ENCODE measurements at places on chromosomes 2 and 18.

DNA sequence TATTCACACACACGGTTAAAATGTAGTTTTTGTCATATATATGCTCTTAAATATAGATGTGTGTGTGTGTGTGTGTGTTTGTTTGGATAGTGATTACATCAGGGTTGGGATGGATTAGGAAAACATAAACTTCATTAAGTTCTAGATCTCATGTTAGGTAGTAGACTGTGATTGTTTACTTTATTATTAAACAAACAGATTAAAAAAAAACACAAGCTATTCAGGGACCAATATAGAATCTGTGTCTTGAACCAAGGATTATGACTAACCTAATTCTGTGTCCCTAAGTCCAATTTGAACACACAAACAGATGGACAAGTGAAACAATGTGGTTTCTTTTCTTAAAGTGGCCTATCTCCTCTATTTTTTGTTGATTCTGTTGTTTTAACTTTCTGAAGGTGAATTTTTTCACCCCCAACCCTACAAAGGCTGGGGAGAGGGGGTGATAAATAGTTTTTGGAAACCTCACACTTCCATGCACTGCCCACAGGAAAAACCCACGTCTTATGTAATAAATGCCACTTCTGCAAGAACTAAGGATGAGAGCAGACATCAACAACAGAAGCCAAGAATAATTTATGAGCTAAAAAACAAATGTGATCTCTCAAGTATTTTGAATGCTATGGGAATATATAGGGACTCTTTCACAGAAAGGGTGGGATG, 40.7 kb downstream of the IL1R2 start:
- no peak for DNase-seq

DNA sequence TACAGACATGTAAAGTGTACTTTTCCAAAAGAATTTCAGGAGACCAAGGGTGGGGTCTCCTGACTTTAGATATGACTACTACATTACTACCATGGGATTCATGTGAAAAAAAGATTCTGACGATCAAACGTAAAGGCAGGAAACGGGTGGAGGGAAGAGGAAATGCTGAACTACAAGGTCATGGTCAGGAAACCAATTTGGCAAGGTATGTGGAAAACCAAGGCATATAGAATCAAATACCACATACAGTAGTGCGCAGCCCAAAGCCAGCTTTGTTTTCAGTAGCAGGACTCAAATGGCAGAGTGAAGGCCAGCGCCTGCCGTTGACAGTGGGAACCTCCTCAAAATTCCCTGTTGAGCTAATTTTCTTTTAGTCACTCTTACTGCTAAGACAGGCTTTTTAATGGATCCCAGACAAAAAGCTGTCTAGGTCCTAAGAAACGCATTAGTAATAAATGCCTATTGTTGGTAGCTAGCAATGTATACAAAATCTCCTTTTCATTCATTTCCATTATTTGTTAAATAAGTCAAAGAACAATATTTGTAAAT, 57.6 kb upstream of the SERTAD2 start:
- no peak for DNase-seq

DNA sequence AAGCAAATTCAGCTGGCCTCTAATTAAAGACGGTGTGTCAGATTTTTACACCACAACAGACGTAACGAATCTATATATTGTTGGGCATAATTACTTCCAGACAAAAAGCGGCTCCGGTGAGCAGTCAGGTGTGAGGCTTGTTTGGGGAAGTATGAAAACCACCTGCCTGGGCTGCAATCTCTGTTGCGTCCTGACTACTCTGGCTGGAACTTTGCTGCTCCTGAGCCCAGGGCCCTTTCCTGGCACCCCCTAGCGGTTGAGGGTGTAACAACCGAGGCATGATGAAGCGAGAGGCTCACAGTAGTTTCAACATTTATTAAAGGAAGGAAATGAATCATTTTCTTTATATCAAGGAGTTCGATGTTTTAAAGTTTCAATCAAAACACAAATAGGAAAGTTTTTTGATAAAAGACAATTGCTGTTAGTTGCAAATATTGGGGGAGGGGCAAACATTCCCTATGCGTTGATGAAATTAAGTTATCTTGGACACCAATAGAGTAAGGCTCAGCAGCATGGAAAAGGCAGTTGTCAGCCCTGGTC, 10.6 kb upstream of the ITGB6 start:
- DNase-seq: peak; percentile 55

GRCh38 chr2:2164326-2164917, 166.7 kb downstream of the MYT1L start:
- no peak for DNase-seq

GRCh38 chr2:26442707-26443106, 35.2 kb downstream of the OTOF start:
- DNase-seq: no peak

GRCh38 chr2:26640331-26640745, 828 bp downstream of the CIB4 start:
- no peak for DNase-seq

DNA sequence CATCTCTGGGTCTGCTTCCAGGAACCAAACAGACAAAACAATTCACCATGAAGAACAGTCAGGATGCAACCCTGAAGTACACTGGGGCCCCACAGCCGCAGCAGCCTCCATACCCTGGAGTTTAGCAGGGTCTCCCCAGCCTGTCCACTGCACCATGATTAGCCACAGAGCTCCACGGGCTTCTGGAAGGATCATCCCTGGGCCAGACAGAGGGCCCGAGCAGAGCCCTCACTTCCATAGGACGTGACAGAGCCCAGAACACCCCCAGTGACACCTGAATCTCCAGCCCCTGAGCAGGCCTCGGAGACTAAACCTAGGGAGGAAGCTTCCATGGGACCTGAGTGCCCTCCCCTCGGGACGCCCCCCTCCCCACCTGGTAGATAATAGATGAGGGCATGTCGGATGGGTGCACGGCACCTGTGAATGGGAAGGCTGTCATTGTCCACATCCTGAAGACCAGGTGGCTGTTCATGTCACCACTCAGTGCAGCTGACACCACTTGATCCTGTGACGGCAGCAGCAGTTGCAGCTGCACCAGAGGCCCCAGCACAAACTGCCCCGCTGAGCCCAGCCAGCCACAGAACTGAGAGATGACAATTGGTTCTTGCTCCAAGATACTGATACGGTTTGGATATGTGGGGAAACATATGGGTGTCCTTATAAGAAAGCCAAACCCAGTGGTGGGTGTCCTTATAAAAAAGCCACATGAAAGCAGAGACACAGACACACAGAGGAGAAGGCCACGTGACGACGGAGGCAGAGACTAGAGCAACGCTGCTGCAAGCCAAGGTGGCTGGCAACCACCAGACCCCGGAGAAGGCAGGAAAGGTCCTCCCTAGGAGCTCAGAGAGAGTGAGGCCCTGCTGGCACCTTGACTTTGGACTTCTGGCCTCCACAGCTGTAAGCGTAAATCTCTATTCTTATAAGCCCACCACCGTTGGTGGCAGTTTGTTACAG, 23.2 kb downstream of the KIF1A start:
- no peak for DNase-seq

DNA sequence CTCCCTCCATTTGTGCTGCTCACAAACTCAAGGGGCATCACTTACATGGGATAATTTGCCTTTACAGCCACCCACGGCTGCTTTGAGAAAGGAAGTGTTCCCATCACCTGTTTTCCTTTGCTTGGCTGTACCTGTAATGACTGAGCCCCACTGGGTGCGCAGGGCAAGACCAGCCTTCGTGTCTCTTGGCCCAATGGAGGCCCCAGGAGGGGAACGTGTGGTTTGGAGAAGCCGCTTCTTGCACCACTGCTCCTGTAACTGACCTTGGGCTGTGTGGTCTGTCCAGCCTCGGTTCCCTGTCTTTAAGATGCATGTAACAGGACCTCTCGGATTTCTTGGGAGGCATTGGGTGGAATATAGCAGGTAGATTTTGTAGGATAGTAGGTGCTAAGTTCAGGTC, 41.1 kb downstream of the LDLRAD4 start:
- DNase-seq: no peak

- DNase-seq: no peak
These were observed 112.2 kb upstream of the TTC39C start for GRCh38 chr18:23902396-23902795.

DNA sequence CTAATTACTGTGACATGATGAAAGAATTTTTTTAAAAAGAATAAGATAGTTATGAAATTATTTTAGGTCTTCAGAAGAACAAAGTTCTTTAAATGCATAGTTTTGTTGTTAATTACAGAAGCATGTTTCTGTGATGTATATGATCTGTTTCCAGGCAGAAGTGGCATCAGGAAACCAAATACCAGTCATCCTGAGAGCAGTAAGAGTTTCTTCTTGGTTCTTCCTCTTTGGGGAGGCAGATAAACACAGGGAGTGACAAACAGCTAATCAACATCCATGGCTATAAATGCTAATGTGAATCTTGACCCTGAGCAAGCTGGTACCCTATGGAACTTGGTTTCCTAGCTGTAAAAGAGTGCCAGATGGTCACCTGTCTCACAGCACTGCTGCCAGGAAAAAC, 29.2 kb downstream of the WIPF1 start:
- DNase-seq: no peak

- no peak for DNase-seq
These were observed 16.6 kb downstream of the HJURP start for GRCh38 chr2:233837694-233838229.

GRCh38 chr2:168343586-168343985, 96.2 kb upstream of the STK39 start:
- DNase-seq: no peak

DNA sequence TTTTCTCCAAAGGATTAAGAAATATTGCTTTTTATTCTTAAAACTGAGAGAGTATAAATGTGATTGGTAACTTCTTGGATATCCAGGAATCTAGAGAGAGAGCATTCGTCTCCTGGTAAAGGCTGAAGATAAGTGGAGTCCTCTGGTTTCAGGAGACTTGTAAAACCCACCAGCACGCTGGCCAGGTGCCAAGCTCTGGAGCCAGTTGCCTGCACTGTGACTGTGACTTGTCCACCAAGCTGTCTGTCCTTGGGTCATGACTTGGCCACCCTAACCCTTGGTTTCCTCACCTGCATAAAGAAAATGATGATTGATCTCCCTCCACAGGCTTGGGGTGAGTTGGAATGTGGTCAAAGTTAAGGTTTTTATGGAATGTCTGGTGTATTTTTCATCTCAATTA, 185.4 kb upstream of the NCKAP5 start:
- no peak for DNase-seq

DNA sequence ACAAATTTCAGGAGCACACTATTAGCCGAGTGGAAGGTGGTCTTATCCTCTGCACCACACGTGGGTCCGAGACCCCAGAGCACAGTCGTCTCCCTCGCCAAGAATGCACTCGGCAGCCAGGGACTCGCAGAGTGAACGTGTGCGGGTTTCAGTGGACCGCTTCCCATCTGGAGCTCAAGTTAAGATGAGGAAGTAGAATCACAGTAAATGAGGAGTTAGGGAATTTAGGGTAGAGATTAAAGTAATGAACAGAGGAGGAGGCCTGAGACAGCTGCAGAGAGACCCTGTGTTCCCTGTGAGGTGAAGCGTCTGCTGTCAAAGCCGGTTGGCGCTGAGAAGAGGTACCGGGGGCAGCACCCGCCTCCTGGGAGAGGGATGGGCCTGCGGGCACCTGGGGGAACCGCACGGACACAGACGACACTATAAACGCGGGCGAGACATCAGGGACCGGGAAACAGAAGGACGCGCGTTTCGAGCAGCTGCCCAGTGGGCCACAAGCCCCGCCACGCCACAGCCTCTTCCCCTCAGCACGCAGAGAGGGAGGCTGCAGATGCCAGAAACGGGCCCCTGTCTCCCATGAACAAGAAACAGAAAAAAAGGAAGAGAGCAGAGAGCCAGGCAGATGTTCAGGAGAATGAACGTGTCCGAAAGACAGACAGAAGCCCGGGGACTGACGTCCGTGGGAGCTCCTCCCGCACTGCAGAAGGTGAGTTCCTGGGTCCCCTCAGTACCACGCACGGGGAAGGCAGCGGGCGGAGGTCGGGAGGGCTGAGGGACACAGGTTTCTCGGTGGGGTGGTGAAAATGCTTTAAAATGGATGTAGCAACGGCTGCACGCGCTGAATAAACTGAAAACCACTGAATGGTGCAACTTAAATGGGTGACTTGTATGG, 5.4 kb upstream of the KCNG2 start:
- no peak for DNase-seq

DNA sequence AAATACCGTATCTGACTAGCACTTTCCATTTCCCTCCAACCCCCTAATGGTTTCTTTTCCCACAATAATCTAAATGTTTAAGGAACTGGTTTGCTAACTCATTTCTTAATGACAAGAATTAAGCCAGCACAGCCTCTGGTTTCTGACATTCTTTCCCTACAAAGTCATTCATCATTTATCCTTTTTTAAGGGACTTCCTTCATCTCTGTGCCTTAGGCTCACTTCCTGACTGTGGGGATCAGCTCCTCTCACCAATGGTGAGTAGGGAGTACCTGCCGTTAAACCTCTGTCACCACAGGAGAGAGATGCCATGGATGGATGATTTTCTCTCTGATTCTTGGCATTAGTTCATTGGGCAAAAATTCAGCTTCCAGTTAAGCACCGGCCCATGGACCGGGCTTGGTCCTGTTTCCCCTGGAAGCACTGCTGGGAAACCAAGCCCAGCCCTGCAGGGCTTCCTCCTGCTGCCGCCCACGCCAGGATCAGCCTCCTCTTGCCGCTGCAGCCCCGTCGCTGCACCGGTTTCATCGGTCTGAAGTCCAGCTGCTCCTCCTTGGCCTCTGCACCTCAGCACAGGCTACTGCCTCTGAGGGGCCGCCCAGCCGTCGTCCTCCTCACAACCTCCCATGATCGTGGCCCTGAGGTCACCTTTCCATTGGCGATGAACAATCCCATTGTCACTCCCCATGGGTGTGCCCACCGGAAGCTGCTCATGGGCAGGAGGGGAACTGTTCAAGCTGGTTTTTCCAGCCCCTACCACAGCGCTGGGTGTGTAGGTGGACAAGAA, 64.0 kb upstream of the ZNF516 start:
- no peak for DNase-seq

DNA sequence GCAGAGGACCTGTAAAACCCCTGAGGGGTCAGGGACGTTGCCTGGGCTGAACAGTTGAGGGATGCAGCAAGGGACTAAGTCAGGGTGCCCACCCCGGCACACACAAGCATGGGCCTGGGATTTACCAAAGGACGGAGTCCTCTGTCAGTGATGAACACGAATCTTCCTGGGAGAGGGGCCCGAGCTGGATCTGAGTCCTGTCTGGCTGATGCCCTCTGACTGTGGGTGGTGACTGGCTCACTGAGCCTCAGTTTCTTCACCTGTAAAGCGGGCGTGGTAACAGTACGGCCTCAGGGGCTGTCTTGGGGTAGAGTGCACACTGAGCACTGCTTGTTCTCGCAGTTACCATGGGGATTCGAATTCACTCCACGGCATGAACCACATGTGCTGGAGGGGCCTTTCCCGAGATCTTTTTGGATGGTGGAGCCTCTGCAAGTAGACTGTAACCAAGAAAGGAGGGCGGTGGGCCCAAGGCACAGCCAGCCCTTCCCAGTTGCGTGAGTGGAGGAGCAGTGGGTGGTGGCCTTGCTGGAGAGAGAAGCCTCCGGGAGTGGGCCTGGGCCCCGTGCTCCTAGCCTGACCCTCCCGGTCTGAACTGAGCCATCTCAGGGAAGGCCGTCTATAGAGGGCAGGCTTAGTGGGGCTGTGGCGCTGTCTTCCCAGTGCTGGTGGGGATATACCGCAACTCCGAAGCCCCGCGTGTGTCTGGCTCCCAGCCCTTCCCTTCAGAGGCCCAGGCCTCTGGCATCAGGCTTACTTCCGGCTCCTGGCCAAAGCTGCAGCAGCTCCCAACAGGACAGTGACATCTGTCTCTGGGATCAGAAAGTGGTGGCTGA, 130.8 kb upstream of the HS6ST1 start:
- DNase-seq: no peak
